ENCODE measurements at places on chromosomes 11 and 22.

DNA sequence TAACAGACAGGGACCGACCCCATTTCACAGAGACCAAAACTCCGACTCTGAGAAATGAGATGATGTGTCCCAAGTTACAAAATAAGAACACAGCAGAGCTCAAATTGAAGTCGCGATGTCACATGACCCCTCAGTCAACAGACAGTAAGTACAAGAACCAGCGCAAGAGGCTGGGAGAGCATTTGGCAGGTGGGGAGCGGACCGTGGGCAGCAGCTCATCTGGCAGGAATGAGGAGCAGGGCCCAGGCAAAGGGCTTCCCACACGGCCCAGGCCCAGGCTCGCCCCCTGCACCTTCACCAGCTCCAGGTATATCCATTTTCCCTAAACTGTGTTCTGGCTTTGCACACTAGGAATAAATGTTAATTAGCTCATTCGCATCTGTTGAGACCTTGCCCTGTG lies 34.3 kb downstream of the SCUBE1 start:
- DNase-seq = no peak

- no peak for DNase-seq
Observed at GRCh38 chr11:27373856-27374602, 11.0 kb upstream of the CCDC34 start.

GRCh38 chr22:29443452-29443851 lies 5.1 kb downstream of the RFPL1 start:
- no peak for DNase-seq

- DNase-seq = no peak
Observed at GRCh38 chr11:11155962-11156815, 196.9 kb downstream of the CSNK2A3 start.

DNA sequence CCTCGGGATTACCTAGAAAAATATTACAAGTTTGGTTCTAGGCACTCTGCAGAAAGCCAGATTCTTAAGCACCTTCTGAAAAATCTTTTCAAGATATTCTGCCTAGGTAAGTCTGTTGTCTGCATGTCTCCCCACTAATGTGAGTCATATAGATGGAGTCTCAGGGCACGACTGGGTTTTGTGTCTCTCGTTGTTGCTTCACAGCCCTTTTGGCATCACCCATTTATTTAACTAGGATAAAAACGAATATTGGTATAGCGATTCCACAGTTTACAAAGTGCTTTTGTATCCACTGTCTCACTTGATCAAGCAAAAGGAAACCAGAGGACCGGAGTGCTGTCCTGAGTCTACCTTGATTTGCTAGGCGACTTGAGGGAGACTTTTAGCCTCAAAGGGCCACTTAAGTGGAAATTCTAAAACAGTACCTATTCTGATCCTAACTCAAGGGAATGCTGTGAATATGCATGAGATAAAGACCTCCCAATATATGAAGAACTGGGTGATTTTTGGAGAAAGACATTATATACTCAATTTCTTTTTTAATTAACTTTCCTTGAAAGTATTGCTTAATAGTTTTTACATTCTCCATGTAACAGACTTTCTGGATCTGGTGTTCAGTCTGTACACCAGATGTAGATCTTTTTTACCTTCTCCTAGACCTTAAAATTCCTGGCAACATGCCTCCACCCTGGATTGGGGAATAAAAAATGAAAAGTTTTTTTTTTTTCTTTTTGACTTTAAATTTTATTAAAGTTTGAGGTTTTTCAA lies 590 bp downstream of the NNMT start:
- no peak for DNase-seq

GRCh38 chr11:100031973-100032372 lies 655.1 kb upstream of the ARHGAP42 start:
- DNase-seq = no peak

- DNase-seq = no peak
Observed at GRCh38 chr11:91086028-91086427, 863.2 kb upstream of the CHORDC1 start.

DNA sequence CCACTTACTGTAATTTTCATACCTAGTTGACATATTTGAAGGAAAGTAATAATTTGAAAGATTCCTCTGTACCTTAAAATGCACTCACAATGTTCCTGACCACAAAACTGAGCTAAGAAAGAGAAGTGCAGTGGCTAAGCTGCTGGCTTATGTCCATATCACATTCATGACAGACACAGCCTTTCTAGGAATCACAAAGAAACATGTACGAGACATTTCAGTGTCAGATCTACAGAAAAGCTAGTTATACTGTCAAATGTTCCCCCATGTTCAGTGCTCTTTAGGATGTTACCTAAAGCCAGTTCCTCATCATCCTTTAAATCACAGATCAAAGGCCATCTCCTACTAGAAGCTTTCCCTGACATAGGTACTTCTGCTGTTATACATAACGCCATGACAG lies 142.2 kb upstream of the C11orf58 start:
- DNase-seq = no peak

GRCh38 chr11:120863359-120863758 lies 160.5 kb upstream of the TBCEL start:
- DNase-seq = no peak

DNA sequence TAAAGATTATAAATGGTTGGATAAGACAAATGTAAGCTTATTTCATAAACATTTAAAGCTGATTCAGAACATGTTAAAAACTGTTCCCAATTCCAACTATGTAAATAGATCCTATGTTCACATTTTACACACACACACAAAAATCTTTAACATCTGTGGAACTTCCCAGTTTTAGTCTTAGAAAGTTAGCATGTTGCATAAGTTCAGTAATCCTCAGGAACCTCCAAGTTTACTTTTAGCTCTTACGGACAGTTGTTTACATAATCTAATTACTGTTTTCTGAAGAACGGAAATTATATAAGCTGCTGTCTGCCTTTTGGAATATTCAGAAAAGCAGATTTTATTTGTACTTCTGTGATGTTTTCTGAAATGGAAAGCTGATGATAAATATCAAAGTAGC lies 53.3 kb downstream of the PANX1 start:
- no peak for DNase-seq

GRCh38 chr11:19832086-19832750 lies 119.6 kb downstream of the NAV2 start:
- no peak for DNase-seq

DNA sequence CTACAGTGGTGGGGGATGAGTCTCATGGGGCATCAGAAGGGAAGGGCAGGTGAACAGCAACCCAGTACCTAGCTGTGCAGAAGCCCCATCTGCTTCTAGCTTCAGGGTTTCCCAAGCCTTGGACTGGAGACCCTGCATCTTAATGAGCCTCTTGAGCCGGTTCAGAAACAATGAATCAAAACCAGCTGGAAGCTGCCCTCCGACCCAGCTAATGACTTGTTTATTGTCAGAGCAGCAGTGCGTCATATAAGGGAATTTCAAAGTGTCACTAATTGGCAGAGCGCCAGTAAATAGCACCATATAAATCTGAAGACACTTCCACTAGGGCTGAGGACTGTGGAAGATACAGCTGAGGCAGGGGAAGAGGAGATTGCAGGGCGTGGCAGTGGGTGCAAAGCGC lies 57.5 kb downstream of the RPUSD4 start:
- DNase-seq = no peak

DNA sequence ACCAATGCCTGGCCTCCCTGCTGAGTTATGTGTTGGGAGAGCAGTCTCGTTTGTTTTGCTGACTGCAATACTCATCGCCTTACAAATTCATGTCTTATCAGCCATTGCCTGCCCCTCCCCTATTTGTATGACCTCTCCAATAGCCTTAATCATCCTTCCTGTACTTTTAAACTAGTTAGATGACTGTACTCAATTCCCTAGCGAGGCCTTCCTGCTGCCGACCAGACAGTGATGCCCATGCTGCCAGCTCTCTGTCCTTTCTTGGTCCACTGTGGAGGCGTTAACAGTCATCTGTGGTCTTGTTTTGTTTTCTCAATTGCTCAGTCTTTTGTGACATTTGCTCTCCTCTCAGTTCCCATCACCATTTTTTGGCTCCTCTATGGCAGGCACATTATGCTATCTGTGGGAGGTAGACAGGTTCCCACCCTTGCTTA lies 20.3 kb upstream of the YPEL1 start:
- DNase-seq = no peak

GRCh38 chr11:82975882-82976281 lies 74.3 kb downstream of the DDIAS start:
- DNase-seq = no peak

DNA sequence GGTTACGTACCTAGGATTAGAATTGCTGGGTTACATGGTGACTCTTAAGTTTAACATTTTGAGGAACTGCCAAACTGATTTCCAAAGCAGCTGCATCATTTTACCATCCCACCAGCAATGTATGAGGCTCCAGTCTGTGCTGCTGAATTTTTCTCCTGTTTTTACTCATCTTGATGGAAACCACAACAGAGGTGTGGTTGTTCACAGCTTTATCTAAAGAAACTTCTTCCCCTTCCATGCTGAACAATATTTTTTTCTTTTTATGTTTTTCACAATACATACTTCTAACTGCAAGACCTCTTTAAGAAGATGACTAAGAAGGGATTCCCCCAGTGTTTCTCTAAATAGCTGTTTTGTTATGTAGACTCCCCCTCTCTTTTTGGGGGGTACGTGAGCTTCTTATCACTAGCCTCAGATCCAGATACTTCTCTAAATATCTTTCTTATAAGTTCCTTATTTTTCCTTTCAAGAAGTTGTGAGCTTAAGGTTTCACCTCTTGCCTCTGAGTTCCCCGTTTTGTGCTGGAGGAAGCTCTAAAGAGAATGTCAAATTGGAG lies 24.0 kb downstream of the TCP11L1 start:
- DNase-seq = no peak

DNA sequence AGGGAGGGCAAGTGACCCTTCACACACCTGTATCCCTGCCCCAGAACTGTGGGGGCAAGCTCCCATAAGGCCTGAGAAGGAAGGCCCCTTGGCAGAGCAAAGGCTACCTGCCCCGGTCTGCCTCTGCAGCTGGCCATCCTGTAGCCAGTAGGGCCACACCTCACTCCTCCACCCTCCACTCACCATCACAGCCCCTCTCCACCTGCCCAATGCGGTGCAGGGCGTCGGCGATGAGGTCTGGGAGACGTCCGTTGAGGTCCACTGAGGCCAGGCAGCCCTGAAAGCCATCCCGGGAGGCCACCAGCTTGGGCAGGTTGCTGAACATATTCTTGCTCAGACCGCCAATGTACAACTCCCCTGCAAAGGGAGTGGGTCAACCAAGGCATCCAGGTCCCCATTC lies 57.5 kb downstream of the SLC22A12 start:
- DNase-seq = no peak

- no peak for DNase-seq
Observed at GRCh38 chr11:126830216-126830806, 170.3 kb downstream of the KIRREL3 start.

GRCh38 chr11:35007277-35007676 lies 90.9 kb downstream of the PDHX start:
- no peak for DNase-seq

- no peak for DNase-seq
Observed at GRCh38 chr11:57903441-57904123, 120.1 kb upstream of the OR9Q1 start.

GRCh38 chr22:50278461-50278860 lies 8.3 kb upstream of the MAPK11 start:
- DNase-seq = no peak
